Lung microvascular endothelial cell (primary cell): ENCODE measurements at places on chromosomes 16 and 17. TPM values are rescaled to one million over a fixed set of nuclear protein-coding genes. Genes with fewer than 3 reads are reported as not detected.

The SLC5A10 gene
- total RNA-seq, result not detected in 2 replicates

The CRAMP1 gene
- total RNA-seq, result 5.9 and 9.5 TPM in 2 replicates

The SLC13A5 gene
- 0.20 and 0.22 TPM in 2 replicates for total RNA-seq

The PRCD gene
- 0.20 and 0.22 TPM in 2 replicates for total RNA-seq

The PLA2G10 gene
- total RNA-seq, result not detected in 2 replicates

The SLC47A1 gene
- total RNA-seq, result 0.22 and 0.40 TPM in 2 replicates

The MARVELD3 gene
- total RNA-seq, result 0.22 TPM in 1 of 2 replicates, not detected in the other

The KRT9 gene
- total RNA-seq, result not detected in 2 replicates

The CACNA1G gene
- not detected in 2 replicates for total RNA-seq

The ADAP2 gene
- 0.20 and 0.87 TPM in 2 replicates for total RNA-seq

The PRDM7 gene
- total RNA-seq, result not detected in 2 replicates

The KRTAP3-2 gene
- not detected in 2 replicates for total RNA-seq

The NATD1 gene
- 2.6 and 3.6 TPM in 2 replicates for total RNA-seq
